ENCODE measurements at places on chromosomes 5 and 9.

DNA sequence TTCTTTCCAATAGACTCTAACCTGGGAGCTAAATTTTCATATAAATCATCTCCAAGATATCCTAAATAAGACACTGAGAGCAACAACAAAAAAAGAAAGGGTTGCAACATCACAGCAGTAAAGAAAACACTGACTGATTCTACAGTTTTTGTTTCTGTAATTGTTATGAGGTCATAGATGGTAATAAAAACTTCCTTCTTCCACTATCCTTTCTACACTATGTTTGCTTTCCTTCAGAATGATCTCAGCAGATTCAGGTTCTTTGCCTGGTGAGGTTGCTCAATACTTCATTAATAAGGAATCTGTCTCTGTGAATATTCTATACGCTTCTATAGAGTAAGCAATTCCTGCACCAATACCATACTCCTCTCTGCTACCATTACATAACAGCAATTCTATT, 835.6 kb upstream of the GRAMD2B start:
- no peak for DNase-seq

GRCh38 chr9:91992461-91993041, 42.5 kb upstream of the ROR2 start:
- no peak for DNase-seq

DNA sequence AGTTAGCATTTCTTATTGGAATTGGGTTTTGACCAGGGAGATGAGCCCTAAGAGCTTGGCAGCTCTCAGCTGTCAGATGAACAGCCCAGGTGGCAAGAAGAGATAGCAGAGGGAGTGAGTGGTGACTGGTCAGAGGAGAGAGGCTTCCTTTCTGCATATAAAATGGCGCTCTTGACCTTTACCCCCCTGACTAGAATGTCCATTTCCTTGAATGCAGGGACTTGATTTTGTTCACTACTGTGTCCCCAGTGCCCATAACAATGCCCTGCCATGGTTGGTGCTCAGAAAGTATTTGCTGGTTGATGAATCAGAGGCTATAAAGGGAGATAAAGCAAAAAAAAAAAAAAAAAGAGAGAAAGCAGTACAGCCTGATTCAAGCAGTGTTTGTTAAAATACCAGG, 7.2 kb downstream of the CHMP5 start:
- no peak for DNase-seq

DNA sequence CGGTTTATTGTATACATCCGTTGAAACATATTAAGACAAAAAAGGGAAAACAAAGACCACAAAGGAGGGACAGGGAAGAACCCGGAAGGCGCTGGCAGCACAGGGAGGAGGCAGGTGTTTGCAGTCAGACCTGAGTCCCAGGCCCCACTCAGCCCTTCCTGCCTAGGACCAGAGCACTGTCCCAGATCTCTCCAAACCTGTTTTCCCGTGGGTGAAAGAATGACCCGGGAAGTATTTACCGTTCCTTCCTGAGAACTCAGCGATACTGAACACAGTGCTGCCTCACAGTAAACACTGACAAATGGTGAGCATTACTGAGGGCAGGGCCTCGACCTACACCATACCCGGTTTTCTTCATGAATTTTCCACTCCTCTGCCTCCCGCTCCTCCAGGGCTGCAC, 1.2 kb downstream of the ABO start:
- no peak for DNase-seq

GRCh38 chr5:25387953-25388352, 743.2 kb upstream of the CDH10 start:
- DNase-seq = no peak

GRCh38 chr5:118692811-118693342, 295.5 kb downstream of the DTWD2 start:
- DNase-seq = no peak

GRCh38 chr9:4762886-4763541, 22.0 kb upstream of the AK3 start:
- no peak for DNase-seq

DNA sequence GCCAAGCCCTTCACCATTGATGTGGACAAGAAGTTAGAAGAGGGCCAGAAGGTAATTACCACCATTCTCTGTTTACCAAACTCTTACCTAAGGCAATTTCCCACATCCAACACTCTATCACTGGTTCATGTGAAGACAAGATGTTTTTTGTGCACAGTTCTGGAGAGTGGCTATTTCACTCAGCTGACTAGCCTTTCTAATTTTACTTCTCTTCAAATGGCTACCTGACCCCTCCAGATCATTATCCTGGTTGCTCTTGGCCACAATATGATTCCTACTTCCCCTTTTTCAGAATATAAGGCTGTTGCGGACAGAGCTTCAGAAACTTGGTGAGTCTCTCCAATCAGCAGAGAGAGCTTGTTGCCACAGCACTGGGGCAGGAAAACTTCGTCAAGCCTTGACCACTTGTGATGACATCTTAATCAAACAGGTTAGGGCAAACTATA, 7.1 kb downstream of the KIF20A start:
- no peak for DNase-seq

DNA sequence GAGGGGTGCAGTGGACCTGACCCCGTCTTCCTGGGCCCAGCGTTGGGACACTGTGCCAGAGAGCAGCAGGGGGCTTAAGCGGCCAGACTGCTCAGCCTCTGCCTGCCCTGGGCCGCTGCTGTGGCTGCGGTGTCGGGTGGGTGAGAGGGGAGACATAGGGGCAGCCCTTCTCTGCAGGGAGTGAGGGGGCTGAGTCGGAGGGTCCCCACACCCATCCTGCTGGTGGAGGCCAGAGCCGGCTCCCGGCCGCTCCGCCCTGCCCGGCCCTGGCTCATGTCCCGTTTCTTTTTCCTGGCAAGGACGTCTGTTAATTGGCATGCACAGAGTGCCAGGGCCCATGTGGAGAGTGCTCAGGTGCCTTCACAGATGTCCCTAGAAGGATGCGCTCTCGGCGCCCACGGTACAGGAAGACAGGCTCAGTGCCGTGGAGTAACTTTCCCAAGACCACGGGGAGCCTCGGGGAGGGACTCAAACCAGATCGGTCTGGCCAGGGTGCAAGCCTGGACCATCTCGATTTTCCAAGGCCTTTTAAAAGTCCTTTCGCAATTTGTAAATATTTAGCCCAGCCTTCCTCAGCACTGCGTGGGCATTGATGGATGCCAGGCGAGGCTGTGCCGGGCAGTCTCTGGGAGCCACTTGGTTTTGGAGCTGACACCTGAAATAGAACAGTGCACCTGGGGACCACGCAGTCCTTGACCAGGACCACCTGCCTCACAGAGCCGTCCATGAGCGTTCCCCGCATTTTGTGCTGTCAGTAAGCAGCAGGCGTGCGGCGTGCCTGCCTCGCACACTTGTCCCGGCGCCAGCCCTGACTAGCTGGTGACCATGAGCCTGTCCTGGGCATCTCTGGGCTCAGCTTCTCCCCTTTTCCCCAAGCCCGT, 60.9 kb downstream of the RXRA start:
- DNase-seq = no peak

DNA sequence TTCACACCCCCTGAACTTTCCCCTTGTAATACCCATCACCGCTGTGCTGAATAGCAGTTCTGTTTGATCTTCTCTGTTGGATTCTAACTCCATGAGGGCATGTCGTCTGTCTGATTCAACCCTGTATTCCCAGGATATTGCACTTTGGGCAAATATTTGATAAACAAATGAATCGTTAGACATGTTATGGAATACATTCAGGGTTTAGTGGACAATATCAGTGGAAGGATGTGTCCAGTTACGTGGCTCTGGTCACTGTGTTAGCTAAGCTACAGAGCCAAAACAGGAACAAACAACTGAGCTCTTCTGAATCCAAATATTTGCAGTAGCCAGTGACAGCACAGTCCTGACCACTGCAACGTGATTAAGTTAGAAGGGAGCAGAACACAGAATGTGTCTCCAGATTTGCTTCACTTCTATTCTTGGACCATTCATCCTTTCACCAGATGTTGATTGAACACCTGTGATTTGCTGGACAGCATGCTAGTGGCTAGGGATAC, 13.2 kb downstream of the ANGPTL2 start:
- no peak for DNase-seq

DNA sequence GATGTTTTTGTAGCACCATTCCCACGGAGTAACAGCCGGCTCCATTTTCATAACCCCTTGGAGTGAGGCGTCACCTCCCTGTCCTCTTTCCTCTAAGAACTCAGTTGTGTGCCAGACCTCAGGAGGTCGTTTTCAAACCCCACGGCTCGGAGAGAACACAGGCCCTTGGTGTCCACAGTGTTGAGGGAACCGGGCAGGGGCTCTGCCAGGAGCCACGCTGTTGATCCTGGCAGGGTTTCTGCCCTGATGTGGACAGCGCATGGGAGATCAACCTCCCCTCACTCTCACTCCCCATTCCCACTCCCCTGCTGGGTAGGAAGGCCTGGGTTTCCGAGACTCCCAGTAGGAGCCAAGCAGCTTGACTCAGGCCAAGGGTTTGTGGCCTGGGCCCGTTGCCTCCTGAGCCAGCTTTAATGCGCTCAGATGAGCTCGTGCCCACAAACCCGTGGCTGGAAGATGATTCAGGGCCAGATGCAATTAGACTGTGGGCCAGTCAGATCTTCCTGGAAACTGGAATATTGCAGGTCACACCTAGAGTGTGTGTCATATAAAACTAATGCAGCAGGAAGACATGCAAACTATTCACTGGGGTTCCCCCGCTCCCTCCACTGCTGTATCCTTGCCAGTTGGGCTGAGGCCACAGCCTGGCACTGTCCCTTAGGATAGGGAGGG, 133.4 kb downstream of the SLC12A2 start:
- no peak for DNase-seq

DNA sequence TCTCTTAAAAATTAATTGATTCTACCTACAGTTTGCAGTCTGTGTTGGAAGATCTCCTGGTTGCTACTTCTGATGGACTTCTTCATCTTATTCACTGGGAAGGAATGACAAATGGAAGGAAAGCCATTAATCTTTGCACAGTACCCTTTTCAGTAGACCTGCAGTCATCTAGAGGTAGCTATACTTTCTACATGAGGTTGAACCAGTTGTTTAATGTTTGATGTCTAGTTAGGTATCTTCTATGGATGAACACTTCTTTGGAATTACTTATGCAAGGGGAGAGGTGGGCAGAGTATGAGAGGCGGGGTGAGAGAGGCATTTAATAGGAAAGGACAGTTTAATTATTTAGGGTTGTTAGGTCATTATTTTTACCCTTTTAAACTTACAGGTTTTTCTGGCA, 91.2 kb downstream of the RIC1 start:
- no peak for DNase-seq

- no peak for DNase-seq
Measured at GRCh38 chr5:111116550-111116949, 24.4 kb downstream of the WDR36 start.

- no peak for DNase-seq
Measured at GRCh38 chr5:28666110-28666509, 1627.7 kb upstream of the CDH9 start.

DNA sequence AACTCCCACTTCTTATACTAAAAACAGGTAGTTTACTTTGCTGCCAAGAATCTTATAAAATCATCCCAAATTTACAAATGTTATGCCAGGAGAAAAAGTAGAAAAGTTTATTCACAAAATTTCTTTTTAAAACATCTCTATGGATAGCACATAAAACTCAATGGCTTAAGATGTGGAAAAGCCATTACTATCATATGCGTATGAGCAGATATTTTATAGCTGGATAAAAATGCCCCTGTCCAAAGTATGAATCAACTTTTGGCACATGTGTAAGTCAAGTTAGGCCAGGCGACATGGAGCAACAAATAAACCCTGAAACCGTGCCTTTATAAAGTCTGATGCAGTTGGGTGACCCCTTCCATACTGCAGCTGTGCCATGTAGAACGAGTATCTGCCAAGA, 38.6 kb upstream of the FBP1 start:
- no peak for DNase-seq

DNA sequence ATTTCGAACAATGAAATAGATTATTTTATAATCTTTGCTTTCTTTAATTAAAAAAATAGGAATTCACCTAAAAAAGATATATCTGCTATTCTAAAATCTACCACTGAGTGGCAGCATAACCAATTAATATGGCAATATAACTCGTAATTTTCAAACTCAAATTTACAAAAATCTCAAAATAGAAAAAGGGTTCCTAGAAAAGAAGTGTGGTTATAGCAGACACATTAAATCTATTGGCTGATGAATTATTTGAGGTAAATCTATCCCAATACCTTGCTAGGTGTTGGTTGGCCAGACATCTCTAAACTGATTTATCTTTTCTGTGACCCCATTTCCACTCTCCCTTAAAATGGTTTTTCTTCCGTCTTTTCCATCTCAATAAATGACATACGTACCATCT, 30.2 kb upstream of the NRG2 start:
- DNase-seq = no peak

DNA sequence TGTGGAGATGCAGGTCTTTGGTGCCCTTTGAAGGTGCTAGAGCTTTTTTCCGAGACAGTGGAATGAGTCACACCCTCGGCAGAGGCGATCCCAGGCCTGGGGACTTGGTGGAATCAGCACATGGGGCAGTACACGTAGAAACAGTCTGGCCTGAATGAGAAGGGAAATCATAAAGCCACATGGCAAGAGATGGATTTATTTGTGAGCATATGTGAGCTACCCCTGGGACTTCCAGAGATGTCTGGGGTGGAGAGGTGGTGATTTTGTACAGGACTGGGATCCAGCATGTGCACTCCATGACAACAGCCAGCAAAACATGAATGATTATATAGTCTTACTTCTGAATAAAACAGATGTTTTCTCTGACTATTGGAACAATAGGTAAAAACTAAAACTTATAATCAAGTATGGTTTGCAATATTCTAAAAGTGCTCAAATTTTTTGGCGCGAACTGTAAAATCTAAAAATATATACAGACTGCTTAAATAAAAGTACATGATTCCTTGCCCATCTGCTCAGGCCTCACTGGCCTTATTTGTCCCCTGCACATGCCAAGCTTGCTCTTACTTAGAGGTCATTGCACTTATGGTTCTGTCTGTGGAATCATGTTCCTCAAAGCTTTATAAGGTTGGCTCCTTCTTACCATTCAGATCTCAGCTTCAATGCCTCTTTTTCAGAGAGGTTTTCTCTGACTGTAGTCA, 54.7 kb upstream of the SMARCA2 start:
- no peak for DNase-seq

- DNase-seq = no peak
Measured at GRCh38 chr5:10800852-10801251, 39.8 kb upstream of the DAP start.

DNA sequence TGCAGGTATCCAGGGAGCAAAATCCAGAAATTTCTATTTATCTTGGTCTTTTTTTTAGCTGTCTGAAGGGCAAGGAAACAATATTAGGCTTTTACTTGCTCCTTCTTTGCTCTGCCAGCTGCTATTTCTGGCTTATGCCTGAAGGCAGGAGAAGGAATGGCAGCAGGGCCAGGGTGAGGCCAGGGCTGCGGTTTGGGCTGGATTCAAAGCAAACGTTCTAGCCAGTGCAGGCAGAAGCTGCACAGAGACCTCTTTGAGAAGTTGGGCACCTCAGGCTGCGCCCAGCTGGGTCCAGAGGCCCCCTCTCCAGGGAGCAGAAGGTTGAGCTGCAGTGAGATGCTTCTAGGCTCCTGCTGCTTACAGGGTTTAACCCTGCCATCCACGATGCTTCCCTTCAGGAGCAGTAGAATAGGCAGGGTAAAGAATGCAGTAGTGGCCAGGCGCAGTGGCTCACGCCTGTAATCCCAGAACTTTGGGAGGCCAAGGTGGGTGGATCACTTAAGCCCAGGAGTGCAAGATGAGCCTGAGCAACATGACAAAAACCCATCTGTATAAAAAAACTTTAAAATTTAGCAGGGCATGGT, 201.2 kb downstream of the ADCY2 start:
- DNase-seq = no peak

GRCh38 chr5:158224253-158224652, 365.3 kb upstream of the CLINT1 start:
- no peak for DNase-seq

- no peak for DNase-seq
Measured at GRCh38 chr9:72952381-72952690, 517 bp downstream of the ALDH1A1 start.

All from stimulated activated CD4-positive, alpha-beta T cell treated with anti-CD3 and anti-CD28 coated beads, Interleukin-12 subunit alpha, Interleukin-12 subunit beta, amount 100 ng/mL, for 24 hours (primary cell).